ENCODE measurements at places on chromosomes 12 and 14.
A peak's percentile ranks its signal among the peaks of the same experiment; 100 is the strongest.

DNA sequence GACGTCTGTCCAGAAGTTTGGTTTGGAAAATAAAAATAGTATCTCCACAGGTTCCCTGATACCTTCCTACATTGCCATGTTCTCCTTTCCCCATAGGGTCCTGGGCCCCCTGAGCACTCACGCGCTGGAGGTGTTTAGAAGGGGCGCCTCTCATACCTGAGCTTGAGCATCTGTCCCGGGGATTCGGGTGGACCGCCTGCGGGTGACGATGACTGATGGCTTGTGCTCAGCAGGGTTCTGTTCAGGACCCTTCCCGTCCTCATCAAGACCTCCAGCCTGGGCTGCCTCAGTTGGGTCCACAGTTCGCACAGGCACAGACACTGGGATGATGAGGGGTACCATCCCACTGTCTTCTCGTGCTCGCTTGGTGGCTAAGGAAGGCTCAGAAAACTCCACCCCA lies 22.7 kb upstream of the PNMA1 start:
- DNase-seq, result no peak

DNA sequence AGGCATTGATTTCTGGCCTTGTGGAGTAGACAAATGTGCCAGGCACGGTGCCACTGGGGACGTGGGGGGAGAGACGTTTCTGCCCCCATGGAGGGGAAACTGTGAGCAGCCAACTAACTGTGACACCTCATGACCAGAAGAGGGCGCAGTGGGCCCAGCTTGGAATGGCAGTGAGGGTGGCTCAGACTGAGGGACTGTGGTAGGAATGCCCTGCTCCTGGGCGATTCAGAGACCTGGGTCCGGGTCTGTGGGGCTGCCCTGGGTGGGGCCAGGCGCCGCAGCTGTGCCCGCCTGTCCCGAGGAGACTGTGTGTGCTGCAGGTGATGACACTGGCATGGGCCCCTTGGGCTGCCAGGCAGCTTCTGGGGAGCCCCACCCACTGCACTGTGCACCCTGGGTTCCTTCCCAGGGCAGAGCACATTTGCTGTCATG lies 60.6 kb downstream of the SLC25A47 start:
- peak; percentile 71 for DNase-seq

DNA sequence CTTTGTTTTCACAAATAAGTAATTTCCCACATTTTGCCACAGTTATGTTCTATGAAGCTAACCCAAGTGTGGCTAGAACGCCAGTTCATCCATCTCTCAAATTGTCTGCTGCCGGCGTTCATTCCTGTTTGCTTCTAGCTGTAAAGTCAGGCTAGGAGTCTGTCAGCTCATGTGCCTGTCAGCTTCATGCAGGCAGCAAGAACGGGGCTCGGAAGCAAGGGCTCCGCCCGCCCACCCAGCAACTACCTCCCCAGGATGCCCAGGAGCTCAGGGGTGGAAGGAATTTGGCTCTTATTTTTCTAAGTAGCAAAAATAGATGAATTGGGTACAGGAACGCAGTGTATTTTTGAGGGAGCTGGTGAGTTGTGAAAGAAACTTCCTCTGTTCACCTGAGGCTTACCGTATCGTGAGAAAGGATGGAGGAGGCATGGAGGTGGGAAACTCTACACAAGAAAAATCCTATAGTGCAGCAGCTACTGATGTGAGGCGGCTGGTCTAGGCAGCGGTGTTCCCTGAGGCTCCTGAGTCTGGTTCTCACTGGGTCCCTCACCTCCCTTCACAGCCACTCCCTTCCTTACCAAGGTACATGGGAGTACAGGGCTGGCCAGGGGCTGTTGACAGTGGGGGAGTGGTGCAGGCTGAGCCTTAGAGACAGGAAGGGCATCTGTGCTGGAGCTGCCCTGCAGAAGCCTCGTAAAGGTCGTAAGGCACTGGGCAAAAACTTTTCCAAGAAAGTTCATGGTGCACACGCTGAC lies 54.5 kb upstream of the AMN start:
- DNase-seq, result no peak

- DNase-seq, result no peak
Observed at GRCh38 chr12:4392223-4392742, 12.8 kb upstream of the FGF23 start.

DNA sequence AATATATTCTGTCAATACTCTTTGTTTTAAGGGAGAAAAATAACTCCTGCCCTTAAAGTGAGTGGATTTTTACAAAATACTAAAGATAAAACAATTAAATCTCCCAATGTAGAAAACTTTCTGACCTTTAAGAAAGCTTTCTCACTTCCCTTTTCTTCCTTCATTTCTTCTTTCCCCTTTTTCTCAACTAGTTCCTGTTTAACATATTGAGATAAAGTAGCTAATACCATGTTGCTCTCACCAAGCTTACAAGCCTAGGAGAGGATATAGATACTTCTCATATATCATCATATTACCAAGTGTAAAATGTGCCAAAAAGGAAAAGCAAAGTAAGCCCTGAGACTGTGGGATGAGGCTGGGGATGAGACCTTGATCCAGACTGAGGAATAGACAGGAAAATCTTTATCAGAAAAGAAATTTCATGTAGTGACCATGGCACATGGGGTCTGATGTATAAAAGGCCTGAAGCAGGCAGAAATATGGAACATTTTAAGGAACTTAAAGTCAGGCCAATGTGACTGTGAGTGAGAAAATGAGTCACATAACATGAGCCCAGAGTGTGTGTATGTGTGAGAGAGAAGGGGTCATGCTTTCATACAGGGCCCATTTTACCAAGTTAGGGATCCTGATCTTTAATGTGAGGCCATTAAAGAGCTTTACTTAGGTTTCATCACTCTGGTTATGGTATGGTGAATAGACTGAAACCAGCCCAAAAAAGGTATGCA lies 1.6 kb upstream of the RPL10L start:
- DNase-seq, result no peak

- DNase-seq, result no peak
Observed at GRCh38 chr14:28764257-28765160, 2.1 kb upstream of the FOXG1 start.

- no peak for DNase-seq
Observed at GRCh38 chr12:29682088-29682487, 101.7 kb downstream of the TMTC1 start.

DNA sequence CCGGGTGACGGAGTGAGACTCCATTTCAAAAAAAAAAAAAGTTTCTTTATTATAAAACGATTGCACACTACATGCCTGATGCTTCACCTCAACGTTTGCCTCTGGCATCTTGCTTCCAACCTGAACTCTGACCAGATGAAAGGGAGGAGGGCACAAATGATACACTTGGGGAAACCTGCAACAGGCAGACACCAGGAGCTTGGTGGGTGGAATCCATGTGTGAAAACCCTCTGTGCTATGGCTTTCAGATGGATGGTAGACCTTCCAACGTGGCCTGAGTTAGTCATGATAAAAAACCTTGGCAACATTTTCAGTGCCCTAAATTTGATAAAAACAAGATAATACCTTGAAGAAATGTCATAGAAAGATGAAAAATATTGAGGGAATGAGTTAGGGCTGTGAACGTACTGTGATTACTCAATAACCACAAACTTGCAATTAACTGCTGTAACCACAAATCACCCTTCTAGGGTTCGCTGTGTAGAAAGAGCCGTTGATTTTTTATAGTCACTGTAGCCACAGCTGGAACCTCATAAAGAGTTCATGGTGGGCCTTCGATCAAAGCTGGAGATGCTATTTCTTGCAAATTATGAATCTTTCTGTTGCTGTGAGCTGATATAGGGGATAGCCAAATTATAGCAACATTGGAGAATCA lies 26.1 kb upstream of the GZMB start:
- DNase-seq, result no peak

DNA sequence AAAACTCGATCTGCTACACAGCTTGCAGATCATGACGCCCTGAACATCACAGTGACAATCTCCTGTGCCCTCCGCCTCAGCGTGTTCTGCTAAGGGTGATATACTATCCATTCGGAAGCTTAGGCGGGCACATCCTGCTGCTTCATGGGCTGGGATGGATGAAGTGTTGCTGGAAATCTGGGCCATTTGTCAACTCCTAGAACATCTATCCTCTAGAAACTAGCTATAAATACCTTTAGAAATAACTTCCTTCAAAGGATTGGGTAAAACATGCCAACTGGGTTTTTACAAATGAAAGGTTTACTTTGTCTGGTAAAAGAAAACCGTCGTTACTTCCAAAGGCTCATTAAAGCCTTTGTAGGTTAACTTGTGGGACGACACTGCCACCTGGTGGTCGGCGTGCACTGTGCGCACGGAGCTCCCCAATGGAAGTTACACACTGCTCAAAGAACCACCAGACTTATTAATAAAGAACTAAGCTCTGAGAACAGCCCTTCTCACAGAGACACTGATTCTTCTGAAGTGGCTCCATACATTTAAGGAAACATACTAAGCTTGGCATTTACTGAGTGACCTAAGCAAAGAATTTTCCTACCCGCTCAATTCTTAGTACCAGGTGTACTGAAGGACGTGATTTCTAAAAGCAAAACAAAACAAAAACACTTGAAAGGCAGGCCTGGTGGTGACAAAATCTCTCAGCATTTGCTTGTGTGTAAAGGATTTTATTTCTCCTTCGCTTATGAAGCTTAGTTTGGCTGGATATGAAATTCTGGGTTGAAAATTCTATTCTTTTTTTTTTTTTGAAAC lies 21.6 kb upstream of the CACNA2D4 start:
- DNase-seq, result peak; percentile 90

- no peak for DNase-seq
Observed at GRCh38 chr14:69770559-69770958, 3.6 kb downstream of the SRSF5 start.

DNA sequence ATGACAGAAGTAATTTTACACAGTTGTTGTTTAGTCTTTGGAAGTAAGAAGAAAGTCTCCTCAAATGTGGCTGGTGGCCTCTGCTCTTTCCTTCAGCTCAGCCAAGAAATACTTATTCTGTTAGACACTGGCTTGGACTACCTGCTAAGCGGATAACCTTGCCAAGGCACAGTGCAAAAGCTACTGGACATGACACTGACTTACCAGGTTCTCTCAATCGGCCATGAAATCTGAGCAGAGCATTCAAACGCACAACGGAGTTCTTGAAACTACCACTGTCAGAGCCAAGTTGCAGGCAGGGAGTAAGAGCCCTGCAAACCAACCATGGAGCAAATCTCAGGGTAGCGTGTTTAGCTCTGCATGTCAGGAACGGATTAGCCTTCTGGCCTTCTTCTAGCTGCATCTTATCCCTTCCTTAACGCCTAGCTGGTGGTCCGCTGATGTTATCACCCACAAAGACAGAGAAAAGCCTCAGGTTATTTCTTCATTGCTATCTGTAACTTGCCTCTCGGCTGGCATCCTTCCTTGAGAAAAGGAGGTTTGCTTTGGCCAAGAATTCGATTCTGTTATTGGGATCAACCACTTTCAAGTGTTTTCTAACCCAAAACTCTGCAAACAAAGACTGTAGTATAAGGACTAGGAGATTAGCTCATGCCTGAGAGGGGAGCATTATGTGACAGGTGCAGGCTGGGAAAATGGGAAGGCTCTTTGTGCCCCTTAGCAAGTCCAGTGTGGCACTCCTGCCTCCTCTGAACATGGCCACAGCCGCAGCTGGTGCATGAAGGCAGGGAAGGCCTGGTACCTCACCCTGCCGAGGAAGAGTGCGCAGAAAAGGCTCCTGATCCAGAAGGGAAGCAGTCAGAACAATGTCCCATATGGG lies 223.4 kb downstream of the GLT1D1 start:
- no peak for DNase-seq

- DNase-seq, result no peak
Observed at GRCh38 chr14:99717682-99718013, 33.5 kb downstream of the CYP46A1 start.

DNA sequence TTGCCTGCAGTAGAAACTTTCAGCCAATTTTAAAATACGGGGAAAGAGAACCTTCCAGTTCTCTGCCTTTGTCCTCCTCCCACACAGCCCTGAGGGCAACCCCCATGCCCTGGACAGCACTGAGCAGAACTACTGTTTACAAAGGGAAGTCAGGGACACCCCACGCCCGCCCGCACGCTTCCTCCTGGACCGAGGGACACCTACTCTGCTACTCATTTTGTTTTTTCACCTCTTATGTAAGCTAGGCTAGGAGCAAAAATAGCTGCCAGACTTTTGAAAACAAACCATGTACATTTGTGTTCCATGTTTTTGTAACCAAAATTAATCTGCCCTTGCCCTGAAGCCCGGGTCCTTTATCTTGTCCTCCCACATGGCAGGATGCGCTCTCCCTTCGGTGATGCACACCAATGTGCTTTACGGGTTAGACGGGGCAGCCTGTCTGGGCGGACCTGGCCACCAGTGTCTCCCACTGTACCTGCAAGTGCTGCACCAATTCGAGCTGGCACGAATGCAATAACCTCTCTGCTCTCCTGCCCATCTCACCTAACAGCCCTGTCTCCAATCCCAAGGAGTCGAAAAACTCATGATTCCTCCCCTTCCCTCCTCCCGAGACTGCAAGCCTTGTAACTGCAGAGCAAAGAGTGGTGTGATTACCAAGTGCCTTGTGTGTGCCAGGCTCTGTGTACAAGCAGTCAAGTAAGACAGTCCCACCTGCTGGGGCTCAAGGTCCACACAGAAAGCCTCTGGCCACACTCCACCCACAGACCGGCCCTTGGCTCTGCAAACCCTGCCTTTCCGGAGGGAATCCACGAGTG lies 85.2 kb downstream of the CCDC88C start:
- no peak for DNase-seq

DNA sequence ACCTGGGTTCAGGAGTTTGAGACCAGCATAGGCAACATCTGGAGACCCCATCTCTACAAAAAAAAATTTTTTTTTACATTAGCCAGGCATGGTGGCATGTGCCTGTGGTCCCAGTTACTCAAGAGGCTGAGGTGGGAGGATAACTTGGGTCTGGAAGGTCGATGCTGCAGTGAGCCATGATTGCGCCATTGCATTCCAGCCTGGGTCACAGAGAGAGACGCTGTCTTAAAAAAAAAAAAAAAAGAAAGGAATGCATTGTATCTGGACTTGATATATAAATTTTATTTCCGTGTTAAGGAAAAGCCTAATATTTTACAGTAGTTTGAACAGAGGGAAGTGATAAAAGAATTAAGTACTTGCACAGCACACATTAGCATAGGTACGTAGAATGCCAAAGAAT lies 97.2 kb downstream of the ZC3H14 start:
- peak; percentile 58 for DNase-seq

- DNase-seq, result no peak
Observed at GRCh38 chr12:107590413-107590812, 95.2 kb upstream of the PWP1 start.

DNA sequence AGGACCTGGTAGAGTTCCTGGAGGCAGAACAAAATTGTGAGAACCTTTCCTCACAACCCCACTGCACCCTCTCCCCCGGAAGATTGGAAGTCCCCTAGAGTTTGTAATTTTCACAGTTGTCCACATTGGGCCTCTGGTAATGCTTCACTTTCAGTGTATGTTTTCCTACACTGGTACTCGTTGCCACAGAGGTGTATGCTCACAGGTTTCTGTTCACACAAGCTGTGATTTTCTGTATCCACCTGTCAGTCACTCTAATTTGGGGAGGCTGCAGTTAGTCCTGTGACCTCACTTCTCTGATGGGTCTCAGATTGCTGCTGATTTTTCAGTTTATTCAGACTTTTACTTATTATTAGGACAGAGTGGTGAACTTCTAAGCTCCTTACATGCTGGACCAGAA lies 66.4 kb upstream of the BMP4 start:
- no peak for DNase-seq

- DNase-seq, result no peak
Observed at GRCh38 chr12:122545855-122546254, 18.8 kb downstream of the KNTC1 start.

Measured in choroid plexus epithelial cell (primary cell).